ENCODE measurements at places on chromosomes 1 and 21. TPM values are rescaled to one million over a fixed set of nuclear protein-coding genes. Genes with fewer than 3 reads are reported as not detected.

DNA sequence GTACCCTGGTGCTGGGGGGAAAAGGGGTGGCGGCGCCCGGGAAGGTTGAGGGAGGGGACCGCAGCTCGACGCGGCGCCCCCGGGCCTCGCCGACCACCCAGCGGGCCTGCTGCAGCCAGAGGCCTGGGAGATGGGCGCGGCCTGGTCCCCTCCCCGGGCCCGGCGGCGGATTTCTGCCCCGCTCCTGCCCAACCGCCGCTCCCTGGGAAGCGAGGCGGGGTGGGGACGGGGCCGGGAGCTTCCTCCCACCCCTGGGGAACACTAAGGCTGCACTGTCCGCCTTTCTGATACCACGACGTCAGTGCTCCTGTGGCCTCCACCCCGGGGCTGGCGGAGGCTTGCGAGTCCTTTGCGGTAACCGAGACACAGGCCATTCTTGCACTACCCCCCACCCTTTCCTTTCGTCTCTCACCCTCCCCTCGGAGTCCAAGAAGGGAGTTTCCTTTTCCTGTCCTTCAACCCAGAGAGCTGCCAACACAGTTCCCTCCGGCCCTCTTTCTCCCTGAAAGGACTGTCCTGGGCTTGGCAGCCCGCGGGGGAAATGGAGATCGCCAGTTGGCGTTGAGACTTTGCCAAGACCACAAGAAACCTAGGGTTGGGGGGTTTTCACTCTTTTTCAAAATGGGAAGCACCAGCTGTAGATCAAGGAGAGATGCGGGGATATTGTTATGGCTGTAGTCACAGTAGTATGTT is 742 bp downstream of the SH3GLB1 start:
- peak; percentile 52 for DNase-seq

DNA sequence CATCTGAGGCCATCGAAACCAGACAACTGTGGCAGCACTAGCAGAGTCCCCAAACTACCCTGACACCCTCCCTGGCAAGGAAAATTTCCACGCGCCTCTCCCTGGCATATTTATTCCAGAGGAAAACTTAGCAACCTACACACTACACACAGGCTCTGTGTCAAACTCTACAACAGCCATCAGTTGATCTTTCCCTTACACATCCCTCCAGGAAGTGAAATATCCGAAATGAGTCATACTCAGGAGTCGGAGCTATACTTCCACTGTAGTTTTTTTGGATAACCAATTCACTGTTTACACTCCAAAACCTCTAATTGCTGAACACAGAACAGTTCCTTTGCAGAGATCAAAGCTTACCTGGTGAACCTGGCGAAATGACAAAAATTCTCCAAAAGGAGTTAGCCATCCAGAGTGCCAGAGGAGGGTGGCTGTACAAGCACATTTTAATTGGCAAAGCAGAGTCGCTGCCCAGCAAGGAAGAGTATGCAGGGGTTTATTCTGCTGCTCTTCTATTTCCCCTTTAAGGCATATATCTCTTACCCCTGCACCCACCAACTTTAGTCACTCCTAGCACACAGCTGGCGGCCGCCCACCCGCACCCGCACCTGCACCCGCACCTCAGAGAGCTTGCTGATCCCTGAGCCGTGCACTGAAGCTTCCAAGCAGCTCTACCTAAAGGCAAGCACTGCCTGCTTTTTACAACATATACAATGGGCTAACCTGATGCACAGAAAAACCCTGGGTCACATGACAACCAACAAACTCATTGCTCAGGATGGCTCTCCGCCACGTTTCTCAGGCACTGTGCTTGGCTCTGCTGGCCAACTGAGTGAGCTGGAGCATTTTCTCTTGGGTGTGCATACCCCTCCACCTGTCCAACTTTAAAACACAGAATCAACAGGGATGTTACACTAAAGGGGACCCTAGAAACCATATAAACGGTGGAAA is 54.9 kb downstream of the CAPZB start:
- DNase-seq = no peak

GRCh38 chr21:38409907-38410306 is 88.4 kb downstream of the ERG start:
- DNase-seq = no peak

DNA sequence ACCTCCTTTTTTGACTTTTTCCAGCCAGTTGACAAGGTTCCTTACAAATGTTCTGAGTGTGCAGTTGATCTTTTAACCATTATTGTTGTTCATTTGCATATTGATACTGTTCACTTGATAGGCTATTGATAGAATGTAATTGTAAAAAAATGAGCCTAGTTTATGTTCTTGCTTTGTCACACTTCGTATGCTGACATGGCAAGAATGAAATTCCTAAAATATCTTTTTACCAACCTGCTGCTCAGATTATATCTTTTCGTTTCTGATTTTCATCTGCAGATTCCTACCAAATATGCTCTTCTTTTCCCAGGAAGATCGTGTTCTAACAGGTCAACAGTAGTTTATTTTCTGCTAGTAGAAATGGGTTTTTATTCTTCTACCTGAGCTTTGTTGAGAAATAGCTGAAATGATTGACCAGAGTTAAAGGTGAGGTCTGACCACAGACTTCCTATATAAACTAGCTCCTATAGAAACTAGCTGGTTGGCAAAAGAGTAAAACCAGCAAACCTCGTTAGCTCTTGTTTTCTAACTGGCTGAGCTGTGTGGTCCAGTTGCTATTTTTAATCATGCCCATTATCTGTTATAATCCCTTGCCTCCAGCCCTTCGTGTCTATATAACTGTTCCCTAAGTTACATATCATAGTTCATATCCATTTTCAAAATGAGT is 174.8 kb downstream of the HS2ST1 start:
- DNase-seq = no peak

DNA sequence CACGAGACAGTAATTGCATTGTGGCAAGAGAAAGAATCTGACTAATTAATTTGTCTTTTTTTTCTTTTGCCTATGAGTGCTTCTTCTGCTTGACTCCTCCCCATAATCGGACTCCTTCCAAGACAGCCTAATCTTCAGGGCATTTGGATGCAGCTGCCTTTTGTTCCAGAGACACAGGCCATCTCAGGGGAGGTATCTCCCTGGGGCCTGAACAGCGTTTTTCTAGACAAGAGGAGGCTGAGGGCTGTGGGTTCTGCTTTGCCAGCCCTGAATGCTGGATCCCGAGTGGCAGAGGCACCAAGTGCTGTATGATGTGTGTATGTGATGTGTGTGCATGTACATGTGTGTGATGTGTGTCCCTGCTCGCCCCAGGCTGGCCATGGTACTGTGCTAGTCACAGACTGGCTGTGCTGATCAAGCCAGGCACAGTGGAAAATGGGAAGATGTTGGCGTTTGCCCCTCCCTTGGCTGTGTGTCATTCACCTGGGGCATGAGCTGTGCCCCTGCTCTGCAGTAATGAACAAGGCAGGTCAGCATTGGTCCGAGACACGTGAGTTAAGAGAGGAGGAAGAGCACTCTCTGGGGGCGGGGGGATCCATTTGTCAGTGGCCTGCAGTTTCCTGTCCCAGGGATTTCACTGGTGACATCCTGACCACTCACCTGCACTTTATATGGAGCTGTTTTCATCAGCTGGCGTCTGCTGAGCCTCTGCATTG is 77.2 kb downstream of the ADARB1 start:
- no peak for DNase-seq

- no peak for DNase-seq
Measured at GRCh38 chr1:168806952-168807351, 77.9 kb upstream of the DPT start.

DNA sequence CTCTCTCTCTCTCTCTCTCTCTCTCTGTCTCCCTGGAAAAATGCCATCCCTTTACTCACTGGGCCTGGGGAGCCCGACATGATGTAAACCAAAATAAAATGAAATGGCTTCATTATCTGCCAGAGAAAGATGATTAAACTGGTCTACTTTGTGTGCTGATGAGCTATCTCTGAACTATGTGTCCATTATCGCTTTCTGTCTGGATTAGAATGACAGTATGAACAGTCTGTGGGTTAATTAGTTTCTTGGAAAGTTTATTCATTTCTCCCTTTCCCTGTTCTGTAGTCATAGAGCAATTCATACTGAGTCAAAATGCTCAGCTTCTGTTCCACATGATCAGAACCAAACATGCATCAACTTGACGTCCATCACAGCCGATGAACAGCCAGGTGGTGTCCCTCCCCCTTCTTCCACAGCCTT is 72.4 kb upstream of the KCND3 start:
- DNase-seq = no peak

- DNase-seq = no peak
Measured at GRCh38 chr1:242784084-242784483, 259.6 kb upstream of the PLD5 start.

DNA sequence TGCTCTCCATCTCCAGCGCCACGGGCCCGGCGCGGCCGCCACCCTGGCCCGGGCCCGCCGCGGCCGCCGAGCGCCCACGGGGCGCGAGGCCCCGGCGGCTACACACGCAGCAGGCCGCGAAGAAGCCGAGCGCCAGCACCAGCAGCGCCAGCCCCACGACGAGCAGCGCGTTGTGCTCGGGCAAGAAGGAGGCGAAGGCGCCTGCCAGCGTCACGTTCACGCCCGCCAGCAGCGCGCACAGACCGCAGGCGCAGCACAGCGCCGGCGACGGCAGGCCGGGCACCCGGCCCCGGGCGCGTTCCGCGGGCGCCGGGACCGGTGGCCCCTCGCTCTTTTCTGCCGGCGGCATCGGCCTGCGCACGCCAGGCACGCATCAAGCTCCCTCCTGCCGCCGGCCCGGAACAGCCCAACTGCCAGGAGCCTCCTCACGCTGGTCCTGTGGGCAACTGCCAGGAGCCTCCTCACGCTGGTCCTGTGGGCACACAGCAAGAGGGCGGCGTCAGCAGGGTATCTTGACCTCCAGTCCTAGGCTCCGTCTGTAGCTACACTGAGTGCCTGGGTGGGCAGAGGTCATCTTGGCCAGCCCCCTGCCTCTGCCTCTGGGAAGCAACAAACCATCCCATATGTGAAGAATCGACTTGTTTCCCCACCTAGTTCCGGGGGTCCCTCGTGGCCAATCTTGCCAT is 18.1 kb downstream of the KNCN start:
- peak; percentile 51 for DNase-seq

GRCh38 chr1:201320168-201320788 is 37.0 kb downstream of the PKP1 start:
- DNase-seq = no peak

- DNase-seq = no peak
Measured at GRCh38 chr1:119002028-119002686, 14.0 kb upstream of the TBX15 start.

GRCh38 chr21:15896501-15896900 is 166.7 kb downstream of the USP25 start:
- DNase-seq = no peak

- DNase-seq = peak; percentile 81
Measured at GRCh38 chr1:231612393-231613089, 14.0 kb upstream of the DISC1 start.

- DNase-seq = no peak
Measured at GRCh38 chr1:27689423-27690173, 17.6 kb upstream of the IFI6 start.

GRCh38 chr1:4022715-4023114 is 122.6 kb upstream of the C1orf174 start:
- no peak for DNase-seq

KCNE1 gene
- total RNA-seq = not detected

OPTC gene
- not detected for total RNA-seq

TP73 gene
- total RNA-seq = 2.0 TPM

CACHD1 gene
- not detected for total RNA-seq
